Activated CD8-positive, alpha-beta memory T cell treated with anti-CD3 and anti-CD28 coated beads, Interleukin-2, amount 50 U/mL, for 48 hours (primary cell): ENCODE measurements at places on chromosomes 2 and 18.

GRCh38 chr2:196565106-196565765, 74.3 kb upstream of the CCDC150 start:
- no peak for DNase-seq

DNA sequence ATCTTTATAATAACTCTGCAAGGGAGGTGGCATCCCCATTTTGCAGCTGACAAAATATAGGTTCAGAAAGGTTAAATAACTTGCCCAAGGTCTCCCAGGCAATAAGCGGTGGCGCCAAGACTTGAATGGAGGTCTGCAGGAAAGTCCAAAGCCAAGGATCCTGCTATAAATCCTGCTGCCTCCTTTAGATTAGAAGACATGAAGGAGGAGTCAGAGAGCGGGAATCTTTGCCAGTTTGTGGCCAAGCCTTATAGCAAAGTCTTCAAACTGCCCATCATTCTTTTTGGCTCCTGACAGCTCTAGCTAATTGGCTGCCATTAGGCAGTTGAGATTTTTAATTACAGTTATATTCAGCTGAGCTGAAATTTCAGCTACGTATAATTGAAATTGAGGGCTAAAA, 114.3 kb downstream of the C1D start:
- no peak for DNase-seq

- DNase-seq = no peak
These were observed 134.1 kb downstream of the FMNL2 start for GRCh38 chr2:152468899-152469692.

DNA sequence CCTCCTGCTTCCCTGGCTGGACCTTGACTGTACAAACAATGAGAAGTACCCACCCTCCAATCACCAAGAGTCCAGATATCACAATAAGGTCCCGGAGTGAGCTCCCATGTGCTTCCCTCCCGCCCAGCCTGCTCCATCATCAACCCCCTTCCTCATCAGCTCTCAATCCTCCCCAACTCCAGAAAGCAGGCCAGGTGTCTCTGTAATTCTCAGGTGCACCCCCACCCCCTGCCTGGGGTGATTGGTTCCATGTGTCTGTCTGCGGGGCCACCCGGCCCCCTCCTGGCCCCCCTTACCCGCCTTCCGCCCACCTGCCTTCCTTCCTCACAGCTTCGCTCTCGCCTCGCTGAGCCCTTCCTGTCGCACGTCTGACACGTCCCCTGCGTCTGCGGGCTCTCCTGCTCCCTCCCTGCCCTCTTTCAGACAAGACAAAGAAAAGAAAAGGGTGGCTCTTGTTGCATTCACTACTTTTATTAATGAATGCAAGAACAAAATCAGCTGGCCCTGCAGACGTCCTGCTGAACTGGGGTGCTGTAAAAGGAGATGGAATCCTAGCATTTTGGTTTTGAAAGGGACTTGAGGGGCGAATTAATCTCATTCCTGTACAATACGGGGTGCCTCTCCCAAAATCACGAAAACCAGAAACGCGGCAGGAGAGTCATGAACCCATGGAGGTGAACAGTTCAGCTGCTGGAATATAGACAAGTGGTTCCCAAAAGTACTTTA, 26.5 kb upstream of the IGFBP2 start:
- peak; percentile 88 for DNase-seq

- DNase-seq = no peak
These were observed 489 bp downstream of the TRMT61B start for GRCh38 chr2:28869494-28870145.

DNA sequence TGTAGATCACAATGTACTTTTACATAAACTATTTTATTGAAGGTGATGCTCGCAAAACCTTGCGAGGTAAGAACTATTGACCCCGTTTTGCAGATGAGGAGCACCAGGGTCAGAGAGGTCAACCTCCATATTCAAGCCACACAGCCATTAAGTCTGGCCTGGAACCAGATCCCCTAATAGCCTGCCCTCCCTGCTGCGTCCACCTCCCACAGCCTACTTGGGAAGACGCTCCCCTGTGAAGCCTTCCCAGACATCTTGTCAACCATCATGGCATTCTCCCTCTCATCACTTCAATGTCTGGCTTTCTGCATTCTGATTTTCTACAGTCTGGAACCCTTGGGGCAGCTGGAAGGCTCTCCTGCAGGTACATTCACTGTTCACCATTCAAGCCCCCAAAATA, 101.0 kb downstream of the TTC32 start:
- no peak for DNase-seq

DNA sequence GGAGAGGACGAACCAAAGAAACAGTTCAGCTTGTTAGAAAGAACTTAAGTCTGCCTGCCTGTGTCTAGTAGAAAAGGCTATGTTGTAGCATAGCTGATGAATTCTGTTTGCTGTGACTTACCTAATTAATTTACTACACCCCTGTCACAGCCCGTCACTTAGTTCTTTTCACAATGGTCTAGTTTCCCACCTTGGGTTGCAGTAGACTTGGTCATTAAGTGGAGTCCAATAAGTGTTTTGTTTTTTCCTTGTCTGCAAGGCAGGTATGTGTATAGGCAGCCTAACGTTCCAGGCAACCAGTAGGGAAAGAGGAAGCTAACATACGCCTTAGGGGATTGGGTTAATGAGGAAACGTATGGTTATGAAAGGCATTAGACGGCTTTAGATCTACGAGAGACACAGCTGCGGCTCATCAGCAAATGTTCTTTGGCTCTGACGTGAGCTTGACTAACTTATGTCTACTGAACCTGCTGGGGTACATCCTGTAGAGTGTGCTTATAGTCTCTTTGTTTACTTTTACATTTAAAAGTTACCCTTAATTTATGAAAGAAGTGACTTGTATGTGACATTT, 180.1 kb downstream of the PRPF40A start:
- no peak for DNase-seq

DNA sequence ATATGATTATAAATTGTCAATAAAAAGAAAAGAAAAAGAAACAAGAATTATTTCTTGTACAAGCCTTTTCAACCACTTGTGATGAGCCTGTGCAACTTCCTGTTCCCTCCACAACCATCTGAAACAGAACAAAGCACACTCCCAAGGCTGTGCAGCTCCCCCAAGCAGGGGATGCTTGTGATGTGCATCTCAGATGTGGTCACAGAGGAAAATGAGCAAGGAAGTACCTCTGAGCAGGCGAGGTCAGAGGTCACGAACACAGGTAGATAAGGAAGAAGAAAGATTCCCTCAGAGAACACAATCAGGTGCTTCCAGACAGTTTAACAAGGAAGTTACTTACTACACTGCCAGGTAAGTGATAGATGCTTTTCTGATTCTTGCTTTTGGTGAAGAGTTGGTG, 274.8 kb upstream of the SLC39A10 start:
- no peak for DNase-seq

GRCh38 chr2:152441961-152442360, 107.0 kb downstream of the FMNL2 start:
- no peak for DNase-seq

DNA sequence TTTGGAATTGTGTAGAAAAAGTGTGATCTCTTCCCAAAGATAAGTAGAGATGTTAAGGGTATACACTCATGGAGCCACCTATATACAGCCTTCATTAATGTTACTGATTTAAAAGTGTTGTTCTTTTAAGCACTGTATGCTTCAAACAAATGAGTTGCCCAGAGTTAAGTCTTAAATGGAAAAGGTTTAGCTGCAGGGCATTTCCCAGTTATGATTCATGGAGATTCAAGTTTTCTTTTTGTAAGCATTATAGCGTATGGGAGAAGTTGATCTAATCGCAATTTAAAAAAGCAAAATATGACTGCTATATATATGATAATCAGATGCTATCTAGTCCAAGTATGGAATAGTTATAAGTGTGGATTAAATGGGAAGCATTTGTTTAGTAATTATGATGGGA, 4.8 kb downstream of the PDK1 start:
- DNase-seq = no peak

DNA sequence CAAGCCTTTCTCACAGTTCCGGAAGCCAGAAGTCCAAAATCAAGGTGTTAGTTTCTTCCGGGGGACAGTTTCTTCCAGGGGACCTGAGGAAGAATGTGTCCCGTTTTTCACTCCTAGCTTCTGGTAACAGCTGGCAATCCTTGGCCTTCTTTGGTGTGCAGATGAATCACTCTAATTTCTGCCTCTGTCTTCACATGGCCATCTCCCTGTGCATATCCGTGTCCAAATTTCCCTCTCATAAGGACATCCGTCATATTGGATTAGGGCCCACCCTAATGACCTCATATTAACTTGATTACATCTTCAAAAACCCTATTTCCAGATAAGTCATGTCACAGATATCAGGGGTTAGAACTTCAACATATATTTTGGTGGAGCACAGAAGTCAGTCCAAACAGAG, 141.4 kb downstream of the ZEB2 start:
- DNase-seq = no peak

- no peak for DNase-seq
These were observed 75.0 kb upstream of the BZW1 start for GRCh38 chr2:200736646-200737274.

DNA sequence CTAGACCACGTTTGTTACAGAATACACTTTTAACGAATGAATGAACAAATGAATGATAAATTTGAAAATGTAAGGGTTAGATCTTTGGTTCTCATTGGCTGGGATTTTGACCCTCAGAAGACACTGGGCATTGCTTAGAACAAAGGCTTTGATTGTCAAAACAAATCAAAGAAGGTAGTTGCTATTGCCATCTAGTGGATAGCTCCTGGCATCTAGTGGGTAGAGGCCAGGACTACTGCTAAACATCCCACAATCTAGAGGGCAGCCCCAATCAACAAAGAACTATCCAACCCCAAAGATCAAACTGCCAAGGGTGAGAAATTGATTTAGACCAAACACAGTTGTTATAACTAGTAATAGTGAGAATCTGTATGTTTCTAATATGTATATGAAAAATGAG, 552.3 kb downstream of the KCNJ3 start:
- no peak for DNase-seq

DNA sequence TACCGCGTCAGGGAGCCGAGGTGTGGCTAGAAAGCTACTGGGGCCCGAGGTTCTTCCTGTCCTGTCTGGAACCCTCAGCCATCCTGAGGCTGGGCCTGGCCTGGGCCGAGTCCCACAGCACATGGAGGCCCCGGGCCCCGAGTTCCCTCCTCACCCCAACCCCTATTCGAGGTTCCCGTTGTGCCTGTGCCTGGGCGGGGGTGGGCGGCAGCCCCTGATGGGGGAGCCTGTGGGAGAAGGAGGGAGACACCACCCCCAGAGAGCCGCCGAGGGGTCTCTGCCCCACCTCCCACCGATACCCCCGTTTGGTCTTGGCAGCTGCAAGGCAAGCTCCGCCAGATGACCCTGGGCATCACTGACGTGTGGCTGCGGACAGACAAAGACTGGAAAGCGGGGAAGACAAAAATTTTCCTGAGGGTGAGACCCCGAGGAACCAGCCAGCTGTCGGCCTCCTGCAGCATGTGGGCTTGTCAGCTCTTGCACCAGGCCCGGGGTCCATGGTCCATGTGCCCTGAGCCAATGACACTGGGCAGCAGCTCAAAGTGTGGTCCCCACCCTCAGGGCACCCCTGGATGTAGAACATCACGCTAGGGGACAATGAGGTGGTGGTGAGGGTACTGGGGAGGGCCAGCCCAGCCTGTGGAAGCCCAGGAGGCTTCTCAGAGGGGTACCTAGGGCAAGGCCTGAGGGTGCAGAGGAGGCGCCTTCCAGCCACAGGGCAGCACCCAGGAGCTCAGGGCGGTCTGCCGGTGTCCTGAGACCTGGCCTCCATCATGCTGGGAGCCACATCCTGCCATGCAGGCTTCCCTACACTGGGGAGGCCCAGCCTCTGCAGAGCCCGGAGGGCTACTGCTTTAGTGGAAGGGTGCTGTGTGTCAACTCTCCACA, 52.5 kb upstream of the GPR17 start:
- DNase-seq = peak; percentile 48

DNA sequence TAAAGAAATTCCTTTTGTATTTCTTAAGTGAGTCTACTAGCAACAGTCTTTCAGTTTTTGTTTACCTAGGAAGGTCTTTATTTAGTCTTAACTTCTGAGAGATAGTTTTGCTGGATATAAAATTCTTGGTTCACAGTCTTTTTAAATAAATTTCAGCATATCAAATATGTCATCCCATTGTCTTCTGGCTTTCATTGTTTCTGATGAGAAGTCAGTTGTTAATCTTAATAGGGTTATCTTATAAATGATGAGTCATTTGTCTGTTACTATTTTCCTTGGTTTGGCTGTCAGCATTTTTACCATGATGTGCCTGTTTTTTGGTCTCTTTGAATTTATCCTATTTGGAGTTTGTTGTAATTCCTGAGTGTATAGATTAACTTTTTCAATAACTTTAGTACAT, 129.3 kb downstream of the FAM210A start:
- no peak for DNase-seq

- peak; percentile 52 for DNase-seq
These were observed 26.9 kb downstream of the GPR55 start for GRCh38 chr2:230898016-230898712.

DNA sequence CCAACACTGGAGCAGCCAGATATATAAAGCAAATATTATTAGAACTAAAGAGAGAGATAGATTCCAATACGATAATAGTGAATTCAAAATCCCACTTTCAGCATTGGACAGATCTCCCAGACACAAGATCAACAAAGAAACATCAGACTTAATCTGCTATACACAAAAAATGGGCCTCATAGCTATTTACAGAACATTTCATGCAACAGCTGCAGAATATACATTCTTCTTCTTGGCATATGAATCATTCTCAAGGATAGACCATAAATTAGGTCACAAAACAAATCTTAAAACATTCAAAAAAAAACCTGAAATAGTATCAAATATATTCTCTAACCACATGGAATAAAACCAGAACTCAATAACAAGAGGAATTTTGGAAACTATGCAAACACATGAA, 23.8 kb upstream of the BAZ2B start:
- no peak for DNase-seq

- no peak for DNase-seq
These were observed 42.0 kb downstream of the RTP5 start for GRCh38 chr2:241911551-241911950.

- DNase-seq = no peak
These were observed 878.8 kb downstream of the RNF144A start for GRCh38 chr2:7795778-7796563.

DNA sequence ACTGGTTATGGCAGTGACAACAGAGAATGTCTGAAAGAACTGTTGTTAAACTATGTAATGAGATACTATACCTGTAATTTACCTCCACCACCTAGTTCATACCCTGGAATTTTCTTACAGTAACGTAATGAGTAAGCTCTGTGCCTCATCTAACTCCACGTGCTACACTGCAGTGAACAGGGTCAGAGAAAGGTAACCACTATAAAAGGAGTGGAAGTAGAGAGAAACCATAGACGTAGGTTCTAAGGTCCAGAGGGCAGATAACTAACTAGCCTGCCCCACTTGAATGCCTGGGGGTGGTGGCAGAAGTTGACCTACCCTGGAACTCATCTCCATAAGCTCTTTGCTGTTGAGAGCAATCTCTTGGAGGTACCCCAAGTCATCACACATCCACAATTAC, 32.0 kb upstream of the B4GALT6 start:
- DNase-seq = no peak

DNA sequence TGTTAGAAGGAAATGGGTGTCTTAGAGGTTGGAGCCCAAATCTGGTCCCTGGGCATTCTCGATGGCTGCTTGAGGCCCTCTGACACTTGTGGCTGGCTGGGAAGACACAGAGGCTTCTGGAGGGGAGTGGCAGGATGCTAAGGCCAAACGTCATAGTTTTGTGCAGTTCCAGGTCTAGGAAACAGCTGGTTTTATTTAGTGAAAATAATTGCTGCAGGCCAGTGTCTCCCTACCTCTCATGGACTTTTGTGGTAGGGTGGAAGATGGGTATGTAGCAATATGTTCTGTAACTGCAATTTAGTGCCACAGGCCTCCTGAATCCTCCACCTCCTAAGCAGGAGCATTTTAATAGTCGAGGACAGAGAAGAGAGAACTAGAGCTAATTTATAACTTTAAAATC, 32.2 kb upstream of the SPRED2 start:
- DNase-seq = no peak
